ENCODE measurements at places on chromosomes 11 and 22. TPM values are rescaled to one million over a fixed set of nuclear protein-coding genes. Genes with fewer than 3 reads are reported as not detected.

DGCR6 gene
- polyA plus RNA-seq: 2.6 TPM

FGF4 gene
- not detected for polyA plus RNA-seq

PDE2A gene
- polyA plus RNA-seq: 0.62 TPM

APIP gene
- polyA plus RNA-seq: 42.4 TPM

HBE1 gene
- not detected for polyA plus RNA-seq

NTM gene
- not detected for polyA plus RNA-seq

CDPF1 gene
- polyA plus RNA-seq: 9.3 TPM

KRTAP5-3 gene
- not detected for polyA plus RNA-seq

LRRC10B gene
- polyA plus RNA-seq: not detected

VSIG10L2 gene
- not detected for polyA plus RNA-seq

C11orf16 gene
- polyA plus RNA-seq: not detected

ZNF70 gene
- 1.2 TPM for polyA plus RNA-seq

MOGAT2 gene
- polyA plus RNA-seq: not detected

APOA4 gene
- not detected for polyA plus RNA-seq

UPK3A gene
- polyA plus RNA-seq: not detected

TRIM29 gene
- 3.1 TPM for polyA plus RNA-seq

OR5M8 gene
- not detected for polyA plus RNA-seq

FAT3 gene
- polyA plus RNA-seq: 0.61 TPM

FJX1 gene
- 14.5 TPM for polyA plus RNA-seq

BID gene
- 57.6 TPM for polyA plus RNA-seq

OR4C46 gene
- not detected for polyA plus RNA-seq

GAB4 gene
- polyA plus RNA-seq: not detected

SLC17A6 gene
- polyA plus RNA-seq: not detected

CCDC116 gene
- polyA plus RNA-seq: 0.04 TPM

RFPL2 gene
- polyA plus RNA-seq: 0.30 TPM

MS4A14 gene
- not detected for polyA plus RNA-seq

MIOX gene
- polyA plus RNA-seq: not detected

CLP1 gene
- 33.0 TPM for polyA plus RNA-seq

SLC1A2 gene
- polyA plus RNA-seq: 0.07 TPM

TUBA8 gene
- 0.13 TPM for polyA plus RNA-seq

SCN2B gene
- not detected for polyA plus RNA-seq

ABCC8 gene
- polyA plus RNA-seq: 1.1 TPM

BBOX1 gene
- polyA plus RNA-seq: not detected

FOLR3 gene
- polyA plus RNA-seq: not detected

PAX6 gene
- polyA plus RNA-seq: 2.5 TPM

CADM1 gene
- 33.3 TPM for polyA plus RNA-seq

TEAD1 gene
- 116 TPM for polyA plus RNA-seq

OR10A2 gene
- polyA plus RNA-seq: not detected

CASTOR1 gene
- polyA plus RNA-seq: 5.5 TPM

MYO18B gene
- polyA plus RNA-seq: 0.01 TPM

IL17REL gene
- 0.06 TPM for polyA plus RNA-seq

SRSF8 gene
- 15.1 TPM for polyA plus RNA-seq

ADAMTS8 gene
- polyA plus RNA-seq: 0.33 TPM

OR52I1 gene
- not detected for polyA plus RNA-seq

ANO9 gene
- polyA plus RNA-seq: 0.51 TPM

EML3 gene
- 21.4 TPM for polyA plus RNA-seq

FGF3 gene
- polyA plus RNA-seq: not detected

SLC6A5 gene
- polyA plus RNA-seq: not detected

CBL gene
- polyA plus RNA-seq: 5.9 TPM

TMEM126A gene
- polyA plus RNA-seq: 79.4 TPM

CHST1 gene
- 0.41 TPM for polyA plus RNA-seq

GAL3ST1 gene
- polyA plus RNA-seq: 10.4 TPM

OR8D2 gene
- polyA plus RNA-seq: not detected

Measured in A549 (cell line).